ENCODE measurements at places on chromosomes 3 and 15.

DNA sequence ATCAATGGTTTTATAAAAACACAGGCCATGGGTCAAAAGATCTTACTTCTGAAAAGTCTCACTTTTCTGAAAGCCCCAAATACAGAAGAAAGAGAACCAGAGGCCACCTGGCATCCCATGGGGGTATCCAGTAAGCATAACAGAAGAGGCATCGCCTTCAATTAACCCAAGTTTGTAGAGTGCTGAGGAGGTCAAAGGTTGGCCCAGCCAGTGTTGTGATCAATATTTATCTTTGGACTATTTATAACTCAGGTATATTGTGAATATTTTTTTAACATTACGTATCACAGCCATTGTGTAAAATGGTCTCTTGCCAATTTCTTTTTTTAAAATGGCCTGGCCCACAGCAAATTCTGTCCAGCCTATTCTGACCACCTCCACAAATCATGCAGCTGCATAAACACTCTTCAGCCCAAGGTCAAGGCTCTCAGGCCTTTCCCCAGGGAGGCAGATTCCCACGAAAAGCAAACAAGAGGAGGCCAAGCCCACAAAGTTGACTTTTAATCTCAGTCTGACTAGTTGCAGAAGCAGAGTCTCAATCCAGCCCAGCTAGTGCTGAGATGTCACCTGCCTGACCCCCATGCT lies 26.2 kb upstream of the SPTBN5 start:
- no peak for DNase-seq

GRCh38 chr15:69524296-69524695 lies 71.7 kb downstream of the RPLP1 start:
- DNase-seq: no peak

- DNase-seq: no peak
These were observed 29.6 kb downstream of the MGLL start for GRCh38 chr3:127792541-127793292.

- DNase-seq: no peak
These were observed 25.0 kb upstream of the TMC3 start for GRCh38 chr15:81398910-81399551.

GRCh38 chr3:5384557-5385236 lies 197.2 kb downstream of the EDEM1 start:
- no peak for DNase-seq

DNA sequence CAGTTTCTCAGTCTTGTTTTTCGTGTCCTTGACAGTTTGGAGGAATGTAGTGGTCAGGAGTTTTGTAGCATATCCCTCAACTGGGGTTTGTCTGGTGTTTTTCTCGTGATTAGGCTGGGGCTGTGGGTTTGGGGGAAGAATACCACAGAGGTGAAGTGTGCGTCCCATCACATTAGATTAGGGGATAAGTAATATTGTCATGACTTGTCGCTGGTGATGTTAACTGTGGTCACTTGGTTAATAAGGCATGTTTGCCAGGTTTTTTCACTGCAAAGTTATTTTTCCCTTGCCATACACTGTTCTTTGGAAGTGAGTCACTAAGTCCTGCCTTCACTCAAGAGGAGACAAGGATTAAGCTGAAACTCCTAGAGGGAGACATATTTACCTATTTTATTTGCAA lies 39.1 kb downstream of the PAK2 start:
- no peak for DNase-seq

- no peak for DNase-seq
These were observed 299.9 kb upstream of the ADAMTS9 start for GRCh38 chr3:64987726-64988125.

- no peak for DNase-seq
These were observed 137.8 kb downstream of the RORA start for GRCh38 chr15:61091289-61091616.

DNA sequence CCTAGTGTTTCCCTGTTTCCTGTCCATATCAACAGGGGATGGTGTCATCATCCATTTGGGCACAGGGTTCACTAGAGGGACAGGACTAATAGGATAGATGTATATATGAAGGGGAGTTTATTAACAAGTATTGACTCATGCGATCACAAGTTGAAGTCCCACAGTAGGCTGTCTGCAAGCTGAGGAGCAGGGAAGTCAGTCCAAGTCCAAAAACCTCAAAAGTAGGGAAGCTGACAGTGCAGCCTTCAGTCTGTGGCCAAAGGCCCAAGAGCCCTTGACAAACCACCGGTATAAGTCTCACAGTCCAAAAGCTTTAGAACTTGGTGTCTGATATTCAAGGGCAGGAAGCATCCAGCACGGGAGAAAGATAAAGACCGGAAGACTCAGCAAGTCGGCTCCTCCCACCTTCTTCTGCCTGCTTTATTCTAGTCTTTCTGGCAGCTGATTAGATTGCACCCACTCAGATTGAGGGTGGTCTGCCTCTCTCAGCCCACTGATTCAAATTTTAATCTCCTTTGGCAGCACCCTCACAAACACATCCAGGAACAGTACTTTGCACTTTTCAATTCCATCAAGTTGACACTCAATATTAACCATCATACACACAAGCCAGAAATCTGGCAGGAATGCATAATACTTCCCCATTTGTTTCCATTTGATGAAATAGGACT lies 43.4 kb downstream of the CD200 start:
- no peak for DNase-seq

GRCh38 chr15:58736018-58736643 lies 13.4 kb downstream of the ADAM10 start:
- DNase-seq: no peak

DNA sequence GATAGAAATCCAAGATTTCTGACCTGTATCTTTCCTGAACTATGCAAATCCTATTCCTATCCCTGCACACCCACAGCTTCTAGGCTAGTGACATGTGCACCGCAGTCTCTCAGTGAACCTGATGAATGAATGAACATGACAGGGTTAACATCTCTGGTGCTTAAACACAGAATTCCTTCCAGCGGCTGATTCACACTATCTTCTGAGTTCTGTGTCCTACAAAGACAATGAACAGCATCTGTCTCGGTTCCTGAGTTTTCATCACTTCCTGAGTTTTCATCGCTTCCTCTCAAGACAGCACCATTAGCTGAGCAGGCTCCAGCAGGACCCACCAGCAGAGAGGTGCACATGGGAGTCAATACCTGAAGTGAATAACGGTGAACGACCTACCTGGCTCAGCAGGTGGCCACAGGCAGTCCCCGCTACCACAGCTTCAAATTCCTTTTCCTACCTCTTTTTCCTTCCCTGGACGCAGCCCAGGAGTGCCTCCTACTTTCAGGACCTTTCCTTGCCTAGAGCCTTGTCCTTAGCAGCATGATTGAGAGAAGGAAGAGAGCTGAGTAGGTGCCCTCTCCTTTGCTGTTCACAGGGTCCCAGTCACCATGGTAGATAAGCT lies 113.5 kb downstream of the IGF2BP2 start:
- DNase-seq: no peak

- DNase-seq: no peak
These were observed 39.0 kb downstream of the CD200R1L start for GRCh38 chr3:112807685-112808084.

GRCh38 chr3:43932921-43933320 lies 242.2 kb downstream of the ABHD5 start:
- DNase-seq: no peak

DNA sequence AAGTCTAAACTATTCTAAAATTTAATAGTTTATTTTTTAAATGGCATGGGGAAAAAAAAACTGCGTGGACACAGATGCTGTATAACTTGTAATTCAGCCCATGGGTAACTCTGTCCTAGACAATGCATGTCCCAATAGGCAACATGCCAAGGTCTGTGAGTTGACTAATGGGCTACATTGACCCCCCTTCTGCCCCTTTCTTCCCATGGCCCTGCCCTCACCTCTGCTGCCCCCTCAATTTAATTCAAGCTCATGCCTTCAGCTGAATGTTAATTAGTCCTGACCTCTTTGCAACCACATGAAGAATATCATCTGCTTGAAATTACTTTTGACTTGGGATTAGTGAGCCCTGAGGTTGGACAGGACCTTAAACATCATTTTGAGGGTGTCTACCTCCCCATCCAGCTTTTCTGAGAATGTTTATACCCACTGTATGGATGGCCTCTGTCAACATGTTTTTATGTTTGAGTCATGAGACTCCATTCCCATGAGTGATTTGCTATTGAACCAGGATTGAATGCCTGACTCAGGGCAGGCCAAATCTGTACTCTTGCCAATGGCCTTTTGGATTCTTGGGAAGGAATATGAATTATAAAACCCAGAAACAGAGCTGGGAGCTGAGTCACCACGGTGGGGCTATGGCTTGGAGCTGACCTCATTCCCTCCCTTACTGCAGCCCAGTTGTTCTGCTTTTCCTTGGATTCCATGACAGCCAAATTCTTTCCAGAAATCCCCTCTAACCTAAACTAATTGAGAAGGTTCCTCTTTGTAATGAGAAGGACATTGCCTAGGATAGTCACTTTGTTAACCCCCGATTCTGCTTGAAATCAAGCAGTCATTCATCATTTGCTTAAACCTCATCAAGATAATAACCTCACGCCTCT lies 33.5 kb upstream of the PDE8A start:
- no peak for DNase-seq

GRCh38 chr15:36517758-36518157 lies 61.7 kb upstream of the CDIN1 start:
- no peak for DNase-seq

DNA sequence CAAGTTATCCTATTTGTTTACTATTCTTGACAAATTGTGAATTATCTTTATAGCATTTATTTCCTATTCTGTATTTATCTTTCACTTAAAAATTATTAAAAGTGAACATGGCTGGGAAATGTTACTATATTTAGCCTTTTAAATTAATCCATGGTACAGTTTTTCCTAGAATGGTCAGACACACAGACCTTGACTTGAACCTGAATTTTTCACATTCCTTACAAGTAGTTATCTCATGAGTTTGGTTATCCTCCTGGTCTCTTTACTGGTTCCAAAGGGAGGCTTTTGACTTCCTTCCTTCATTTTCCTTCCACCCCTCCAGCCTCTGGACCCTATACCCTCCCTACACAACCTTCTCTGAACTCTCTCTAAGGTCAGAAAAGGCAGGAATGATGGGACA lies 280.6 kb downstream of the SATB1 start:
- no peak for DNase-seq

DNA sequence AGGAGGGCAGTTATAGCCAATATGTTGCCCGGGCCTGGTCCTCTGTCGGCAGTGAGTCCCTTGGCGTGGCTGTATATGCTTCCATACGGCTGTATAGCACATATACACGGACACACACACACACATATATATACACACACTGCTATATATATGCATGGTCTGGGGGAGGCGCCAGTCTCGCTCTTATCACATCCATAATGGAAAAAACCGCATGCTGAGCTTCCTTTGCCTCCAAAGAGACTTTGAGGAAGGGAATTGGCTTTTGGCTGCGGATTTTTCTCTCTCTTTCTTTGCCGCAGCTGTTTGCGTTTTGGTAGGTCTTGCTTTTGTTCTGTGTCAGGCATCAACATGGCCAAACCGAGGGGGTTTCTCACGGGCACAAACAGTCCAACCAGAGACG lies 11.3 kb upstream of the TMEM115 start:
- DNase-seq: no peak

DNA sequence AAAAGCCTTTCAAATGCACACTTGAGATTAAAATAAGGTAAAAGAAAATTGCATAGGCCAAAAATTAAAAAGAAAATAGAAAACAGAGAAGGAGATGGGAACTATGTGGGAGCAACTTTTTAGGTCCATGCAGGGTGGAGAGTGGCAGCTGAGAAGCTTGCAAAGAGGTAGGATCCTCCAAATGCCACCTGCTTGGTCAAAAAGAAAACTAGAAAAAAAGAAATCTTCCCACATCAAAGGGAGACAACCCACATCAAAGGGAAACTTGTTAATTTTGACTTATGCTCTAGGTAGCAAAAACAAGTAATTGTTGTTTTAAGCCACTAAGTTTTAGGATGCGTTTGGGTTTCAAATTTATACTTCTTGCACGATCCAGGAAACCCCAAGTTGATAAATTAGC lies 342.9 kb downstream of the IL20RB start:
- DNase-seq: no peak

- DNase-seq: no peak
These were observed 20.4 kb upstream of the MAP6D1 start for GRCh38 chr3:183845608-183846288.

DNA sequence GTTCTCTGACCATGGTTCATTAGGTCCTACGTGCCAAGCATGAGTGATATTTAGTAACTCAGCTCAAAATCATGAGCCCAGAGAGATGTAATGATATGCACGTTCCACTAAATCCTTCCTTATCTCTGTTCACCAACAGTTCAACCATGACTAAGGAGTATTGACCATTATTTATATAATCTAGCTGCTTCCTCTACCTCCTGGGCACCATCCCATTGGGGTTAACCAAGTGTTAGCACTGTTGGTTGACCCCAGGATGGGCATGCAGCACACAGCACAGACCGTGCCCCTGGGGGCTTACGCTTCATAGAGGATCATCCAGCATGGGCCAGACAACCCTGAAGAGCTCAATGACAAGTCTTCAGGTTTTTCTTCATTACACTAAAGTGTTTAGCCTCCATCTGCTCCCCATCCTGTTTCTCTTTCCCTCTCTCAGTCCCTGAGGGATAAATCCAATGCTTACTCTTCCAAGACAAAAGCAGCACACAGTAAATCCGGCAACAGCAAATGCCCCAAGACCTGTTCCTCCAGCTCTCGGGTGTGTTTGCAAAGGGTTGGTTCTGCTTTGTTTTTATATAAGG lies 10.4 kb downstream of the FAM174B start:
- no peak for DNase-seq

DNA sequence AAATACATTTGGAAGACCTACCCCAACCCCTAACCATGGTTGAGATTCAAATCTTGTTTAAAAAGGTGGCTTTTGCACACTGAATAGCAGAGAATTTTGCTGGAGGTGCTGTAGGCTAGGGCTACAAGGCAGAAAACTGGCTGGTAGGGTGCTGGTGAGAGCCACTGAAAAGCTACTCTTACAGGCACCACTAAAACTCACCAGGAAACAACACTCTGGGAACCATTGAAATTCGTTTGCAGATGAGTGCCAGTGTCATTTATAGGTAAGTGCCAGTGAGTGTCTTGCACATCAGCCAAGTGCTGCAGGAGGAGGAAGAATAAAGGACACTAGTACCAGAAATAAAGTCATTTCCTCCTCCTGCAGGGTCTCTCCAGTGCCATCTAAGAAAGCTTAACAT lies 610.2 kb downstream of the ZNF385D start:
- DNase-seq: no peak

- DNase-seq: no peak
These were observed 103.9 kb upstream of the HES1 start for GRCh38 chr3:194031867-194032635.

- DNase-seq: peak; percentile 68
These were observed 3.0 kb upstream of the TLE3 start for GRCh38 chr15:70100474-70101341.

DNA sequence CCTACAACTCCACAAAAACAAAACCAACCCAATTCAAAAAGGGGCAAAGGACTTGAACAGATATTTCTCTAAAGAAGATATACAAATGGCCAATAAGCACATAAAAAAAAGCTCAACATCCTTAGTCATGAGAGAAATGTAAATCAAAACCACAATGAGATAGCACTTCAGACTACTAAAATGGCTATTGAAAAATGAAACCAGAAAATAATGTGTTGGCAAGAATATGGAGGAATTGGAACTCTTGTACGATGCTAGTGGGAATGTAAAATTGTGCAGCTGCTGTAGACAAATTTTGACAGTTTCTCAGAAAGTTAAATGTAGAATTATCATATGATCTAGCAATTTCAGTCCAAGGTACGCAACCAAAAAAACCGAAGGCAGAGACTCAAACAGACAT lies 29.0 kb downstream of the KY start:
- DNase-seq: no peak
